AG04449 (cell line): ENCODE measurements at places on chromosomes 4 and X.

DNA sequence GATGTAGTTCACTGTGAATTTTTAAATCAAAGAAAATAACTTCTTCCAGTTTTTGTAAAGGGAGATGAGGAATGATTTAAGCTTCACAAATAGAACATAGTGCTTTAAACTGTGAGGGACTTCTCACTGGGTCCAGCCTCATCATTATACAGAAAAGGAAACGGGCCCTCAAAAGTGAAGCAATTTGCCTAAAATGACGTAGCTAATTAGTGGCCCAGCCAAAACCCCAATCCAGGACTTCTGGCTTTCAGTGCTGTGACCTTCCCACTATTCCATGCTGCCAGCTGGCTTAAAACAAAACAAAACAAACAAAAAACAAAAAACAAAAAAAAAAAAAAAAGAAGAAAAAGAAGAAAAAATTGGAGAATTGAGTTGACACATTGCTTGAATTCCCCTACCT is 45.0 kb upstream of the STOX2 start:
- no peak for DNase-seq

DNA sequence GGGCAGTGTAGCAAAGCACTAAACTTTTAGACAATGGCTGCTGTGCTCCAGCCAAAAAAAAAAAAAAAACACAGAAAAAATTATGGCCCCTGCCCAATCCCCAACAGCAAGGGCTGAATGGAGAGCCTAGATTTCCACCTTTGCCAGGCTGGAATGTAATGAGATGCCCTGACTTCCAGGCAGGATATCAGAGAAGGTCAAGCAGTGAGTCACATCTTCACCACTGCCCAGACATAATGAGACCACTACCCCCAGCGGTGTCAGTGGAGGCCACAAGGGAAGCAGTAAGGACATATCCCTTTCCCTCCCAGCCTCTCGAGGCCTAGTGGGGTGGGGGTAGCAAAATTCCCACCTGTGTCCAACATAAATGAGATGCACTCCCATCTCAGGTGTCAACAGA is 216.3 kb upstream of the LEF1 start:
- no peak for DNase-seq

DNA sequence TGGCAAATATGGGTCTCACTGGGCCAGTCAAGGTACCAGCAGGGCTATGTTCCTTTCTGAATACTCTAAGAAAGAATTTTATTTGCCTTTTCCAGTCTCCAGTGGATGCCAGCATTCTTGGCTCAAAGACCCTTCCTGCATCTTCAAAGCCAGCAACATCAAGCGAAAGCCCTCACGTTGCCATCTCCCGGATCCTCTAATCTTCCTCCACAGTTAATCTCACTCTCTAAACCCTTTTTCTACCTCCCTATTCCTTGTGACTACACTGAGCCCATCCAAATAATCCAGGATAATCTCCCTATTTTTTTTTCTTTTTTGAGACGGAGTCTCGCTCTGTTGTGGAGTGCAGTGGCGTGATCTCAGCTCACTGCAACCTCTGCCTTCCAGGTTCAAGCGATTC is 23.4 kb downstream of the RFC1 start:
- DNase-seq, result no peak

GRCh38 chr4:11081006-11081405 is 347.7 kb downstream of the HS3ST1 start:
- no peak for DNase-seq

GRCh38 chr4:171538601-171539100 is 274.6 kb upstream of the GALNTL6 start:
- no peak for DNase-seq

DNA sequence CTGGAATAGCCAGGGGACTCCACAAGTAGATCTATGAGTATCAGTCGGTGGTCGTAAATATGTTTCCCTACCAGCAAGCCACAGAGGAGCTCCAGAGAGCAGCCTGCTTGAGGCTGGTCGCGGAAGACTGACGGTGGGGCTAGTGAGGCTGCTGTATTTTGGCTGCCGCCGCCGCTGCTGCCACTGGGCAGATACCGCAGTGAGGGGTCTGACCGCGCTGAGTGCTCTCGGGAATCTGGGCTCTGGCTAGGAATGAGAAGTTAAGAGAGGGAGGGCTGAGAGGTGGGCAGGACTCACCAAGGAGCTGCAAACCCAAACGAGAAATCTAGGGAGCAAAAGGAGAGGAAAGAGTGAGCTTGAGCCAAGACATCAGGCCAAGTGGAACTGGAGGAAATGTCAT is at the start of gene EXOC1L:
Gene EXOC1L, plus strand, starts transcription at position 157 of the 400 bp plus-strand sequence. Its CDS starts 237 bp downstream, at position 394.
- no peak for DNase-seq

DNA sequence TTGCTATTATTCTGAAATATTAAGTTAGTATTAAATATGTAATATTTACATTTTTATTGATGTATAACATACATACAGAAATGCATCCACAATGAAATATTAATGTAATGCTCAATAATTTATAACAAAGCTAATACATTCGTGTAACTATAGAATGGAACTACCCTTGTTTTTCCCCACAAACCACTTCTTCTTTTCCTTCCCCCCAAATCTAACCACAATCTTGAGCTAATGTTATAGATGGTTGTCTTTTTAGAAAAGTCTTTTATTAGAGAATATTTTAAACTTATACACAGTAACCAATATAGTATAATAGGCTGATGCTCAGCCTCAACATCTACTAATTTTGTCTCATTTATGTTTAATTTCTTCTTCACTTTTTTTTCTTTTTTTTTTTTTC is 4.5 kb upstream of the ZNF732 start:
- DNase-seq, result no peak

GRCh38 chr4:185016101-185016940 is 2.0 kb upstream of the HELT start:
- DNase-seq, result no peak

DNA sequence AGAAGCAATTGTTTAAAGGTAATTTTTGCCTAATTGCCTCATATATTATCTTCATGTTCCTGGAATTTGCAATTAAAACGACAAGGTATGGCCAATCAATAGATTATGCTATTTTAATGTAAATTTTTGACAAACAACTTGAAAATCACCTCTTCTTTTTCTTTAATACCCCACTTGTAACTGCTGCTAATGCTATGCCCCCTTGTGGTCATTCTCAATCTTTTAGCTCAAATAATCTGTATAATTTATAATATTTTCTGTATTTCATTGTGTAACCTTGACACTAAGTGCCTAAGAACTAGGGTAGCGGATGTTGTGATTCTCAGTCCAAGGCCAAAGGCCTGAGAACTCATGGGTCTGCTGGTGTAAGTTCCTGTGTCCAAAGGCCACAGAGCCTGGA is 831.7 kb upstream of the POU3F4 start:
- no peak for DNase-seq

- DNase-seq, result no peak
Observed at GRCh38 chr4:185892165-185892564, 80.2 kb upstream of the SORBS2 start.

- no peak for DNase-seq
Observed at GRCh38 chrX:133555782-133556458, 140.6 kb upstream of the GPC4 start.

GRCh38 chrX:22053481-22053880 is 21.4 kb downstream of the PHEX start:
- DNase-seq, result no peak

GRCh38 chr4:117560329-117560728 is 474.0 kb upstream of the NDST3 start:
- no peak for DNase-seq

GRCh38 chrX:109345856-109346255 is 136.0 kb downstream of the GUCY2F start:
- DNase-seq, result no peak

DNA sequence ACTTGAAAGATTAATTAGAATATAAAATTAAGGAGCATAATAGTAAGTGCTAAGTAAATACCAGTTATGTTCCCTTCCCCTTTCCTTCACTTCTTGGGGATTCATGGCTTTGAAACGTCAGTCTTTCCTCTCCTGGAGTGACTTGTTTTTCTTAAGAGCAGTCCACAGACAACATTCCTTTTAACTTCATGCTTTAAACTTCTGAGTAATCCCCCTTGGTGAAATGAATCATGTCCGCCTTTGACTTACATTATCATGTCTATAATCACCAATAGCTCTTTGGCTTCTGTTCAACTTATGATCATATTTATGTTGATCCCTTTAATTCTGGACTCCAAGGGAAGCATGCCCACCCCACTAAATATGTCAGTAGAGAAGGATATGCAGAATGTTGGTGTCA is 1012.1 kb upstream of the SLIT2 start:
- peak; percentile 34 for DNase-seq

DNA sequence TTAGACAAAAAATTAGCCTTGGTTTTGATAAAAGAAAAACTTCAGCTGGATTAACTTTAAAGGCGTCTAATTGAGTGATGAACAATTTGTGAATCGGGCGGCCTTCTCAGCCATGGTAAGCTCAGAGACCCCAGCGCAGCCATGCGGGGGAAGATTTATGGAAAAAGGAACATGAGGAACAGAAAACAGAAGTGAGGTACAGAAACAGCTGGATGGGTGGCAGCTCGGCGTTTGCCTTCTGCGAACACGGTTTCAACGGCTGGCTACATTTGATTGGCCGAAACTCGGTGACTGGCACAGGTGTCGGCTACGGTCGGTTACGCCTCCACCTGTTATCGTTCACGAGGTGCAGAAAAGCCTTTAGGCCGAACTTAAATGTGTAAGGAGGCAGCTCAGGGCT is 401.4 kb upstream of the FAT1 start:
- DNase-seq, result no peak

GRCh38 chrX:110417128-110417527 is 58.5 kb downstream of the RTL9 start:
- DNase-seq, result no peak

DNA sequence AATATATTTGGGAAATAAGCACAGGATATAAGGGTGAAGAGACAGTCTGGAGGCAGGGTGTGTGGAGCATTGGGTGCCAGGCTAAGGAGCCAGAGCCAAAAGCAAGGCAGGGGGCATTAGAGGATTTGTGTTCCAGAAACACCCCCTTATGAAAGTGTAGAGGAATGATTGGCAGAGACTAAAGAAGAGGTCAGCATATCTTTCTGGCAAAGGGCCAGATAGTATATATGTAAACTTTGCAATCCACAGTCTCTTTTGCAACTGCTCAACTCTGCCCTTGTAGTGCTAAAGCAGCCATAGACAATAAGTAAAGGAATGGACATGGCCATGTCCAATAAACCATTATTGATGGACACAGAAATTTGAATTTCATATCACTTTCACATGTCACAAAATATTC is 3.6 kb upstream of the SLC9A6 start:
- DNase-seq, result no peak

- no peak for DNase-seq
Observed at GRCh38 chrX:9785254-9785943, 830 bp upstream of the SHROOM2 start.

DNA sequence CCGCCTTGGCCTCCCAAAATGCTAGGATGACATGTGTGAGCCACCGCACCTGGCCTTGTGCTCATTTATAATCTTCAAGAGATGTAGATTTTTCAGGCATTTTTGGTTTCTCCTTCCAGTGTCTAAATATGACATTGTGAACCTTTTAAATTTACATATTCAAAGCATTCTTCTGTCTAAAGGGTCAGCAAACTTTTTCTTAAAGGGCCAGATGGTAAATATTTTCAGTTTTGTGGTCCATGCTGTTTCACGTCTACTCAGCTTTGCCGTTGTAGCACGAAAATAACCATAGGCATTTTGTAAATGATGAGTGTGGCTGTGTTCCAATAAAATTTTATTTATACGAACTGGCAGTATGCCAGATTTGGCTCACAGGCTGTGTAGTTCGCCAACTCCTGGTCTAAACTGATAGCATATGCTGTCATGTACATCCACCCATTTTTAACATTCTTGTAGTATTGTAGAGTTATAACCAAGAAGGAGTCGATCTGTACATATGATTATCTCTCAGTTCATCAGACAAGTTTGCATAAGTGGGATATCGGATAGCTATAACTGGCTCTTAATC is 12.7 kb upstream of the GCNA start:
- DNase-seq, result no peak
